ENCODE measurements at places on chromosomes 13 and 19.
A peak's percentile ranks its signal among the peaks of the same experiment; 100 is the strongest.

- DNase-seq, result no peak
Observed at GRCh38 chr13:78193846-78194245, 275.2 kb upstream of the EDNRB start.

DNA sequence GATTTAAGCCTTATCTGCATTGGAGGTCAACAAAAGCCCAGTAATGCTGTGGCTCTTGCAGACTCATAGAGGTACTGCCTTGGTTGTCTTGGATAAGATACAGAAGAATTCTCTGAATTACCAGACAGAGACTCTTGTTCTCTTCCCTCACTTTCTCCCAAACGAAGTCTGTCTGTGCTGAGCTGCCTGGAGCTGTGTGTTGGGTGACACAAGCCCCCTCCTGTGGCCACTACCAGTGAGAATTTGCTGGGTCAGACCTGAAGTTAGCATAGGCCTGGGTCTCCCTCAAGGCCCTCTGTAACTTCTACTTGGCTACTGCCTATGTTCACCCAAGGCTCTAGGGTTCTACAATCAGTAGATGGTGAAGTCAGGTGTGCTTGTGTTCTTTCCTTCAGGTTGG lies 413.0 kb downstream of the PCDH20 start:
- no peak for DNase-seq

- no peak for DNase-seq
Observed at GRCh38 chr13:102128216-102128810, 273.5 kb downstream of the FGF14 start.

DNA sequence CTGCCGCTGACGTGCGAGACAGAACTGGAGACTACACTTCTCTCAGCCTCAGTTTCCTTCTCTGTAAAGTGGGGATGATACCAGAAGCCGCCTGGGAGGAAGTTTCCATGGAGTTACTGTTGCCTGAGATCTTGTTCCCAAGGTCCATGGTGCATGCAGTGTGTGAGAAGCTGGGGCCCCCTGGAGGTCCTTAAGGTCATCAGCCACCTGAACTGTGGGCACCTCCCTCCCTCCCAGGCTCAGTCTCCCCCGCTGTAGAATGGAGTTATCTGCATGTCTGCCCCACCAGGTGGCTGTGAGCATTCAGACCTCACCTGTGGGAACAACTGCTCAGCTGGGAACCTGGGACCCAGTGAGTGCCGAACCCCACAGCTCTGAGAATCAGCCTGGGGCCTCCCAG lies 2.7 kb downstream of the CRX start:
- no peak for DNase-seq

- no peak for DNase-seq
Observed at GRCh38 chr19:4981681-4981958, 12.7 kb downstream of the KDM4B start.

DNA sequence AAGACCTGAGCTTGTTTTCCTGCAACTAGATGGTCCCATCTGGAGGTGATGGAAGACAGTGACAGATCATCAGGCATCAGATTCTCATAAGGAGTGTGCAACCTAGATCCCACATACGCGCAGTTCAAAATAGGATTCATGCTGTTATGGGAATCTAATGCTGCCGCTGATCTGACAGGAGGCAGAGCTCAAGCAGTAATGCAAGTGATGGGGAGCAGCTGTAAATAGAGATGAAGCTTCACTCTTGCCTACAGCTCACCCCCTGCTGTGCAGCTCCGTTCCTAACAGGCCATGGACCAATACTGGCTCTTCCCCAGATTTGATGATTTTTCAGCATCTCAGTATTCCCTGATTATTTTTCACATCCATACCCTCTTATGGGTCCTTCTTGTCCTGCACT lies 208.4 kb upstream of the RXFP2 start:
- no peak for DNase-seq

DNA sequence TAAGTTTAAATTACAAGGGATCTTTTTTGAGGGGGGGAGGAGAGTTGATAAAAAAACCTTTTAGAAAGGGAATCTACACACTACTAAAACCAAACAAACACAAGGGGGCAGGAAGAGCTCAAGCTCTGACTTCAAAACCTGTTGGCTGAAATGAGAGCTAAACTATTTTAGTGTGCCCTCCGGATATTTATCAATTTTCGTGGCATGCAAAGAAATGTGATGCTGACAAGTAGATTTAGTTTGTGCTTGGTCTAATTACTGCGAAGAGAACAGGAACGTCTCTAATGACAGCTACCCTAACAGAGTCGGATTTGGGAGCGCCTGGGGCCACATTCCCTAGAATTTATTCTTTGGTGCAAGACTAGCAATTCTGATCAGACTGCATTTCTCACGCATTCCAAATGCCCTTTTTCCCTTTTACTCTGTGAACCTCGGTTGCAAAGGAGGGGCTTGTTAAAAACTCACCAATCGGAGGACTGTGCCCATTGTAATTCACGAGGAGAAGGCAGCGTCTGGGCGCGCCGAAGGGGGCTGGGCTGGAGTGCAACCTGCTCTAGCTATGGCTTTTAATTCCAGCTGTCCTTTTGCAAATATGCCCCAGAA lies 802 bp upstream of the FREM2 start:
- DNase-seq, result no peak

- peak; percentile 67 for DNase-seq
Observed at GRCh38 chr19:14091081-14091812, 696 bp upstream of the SAMD1 start.

DNA sequence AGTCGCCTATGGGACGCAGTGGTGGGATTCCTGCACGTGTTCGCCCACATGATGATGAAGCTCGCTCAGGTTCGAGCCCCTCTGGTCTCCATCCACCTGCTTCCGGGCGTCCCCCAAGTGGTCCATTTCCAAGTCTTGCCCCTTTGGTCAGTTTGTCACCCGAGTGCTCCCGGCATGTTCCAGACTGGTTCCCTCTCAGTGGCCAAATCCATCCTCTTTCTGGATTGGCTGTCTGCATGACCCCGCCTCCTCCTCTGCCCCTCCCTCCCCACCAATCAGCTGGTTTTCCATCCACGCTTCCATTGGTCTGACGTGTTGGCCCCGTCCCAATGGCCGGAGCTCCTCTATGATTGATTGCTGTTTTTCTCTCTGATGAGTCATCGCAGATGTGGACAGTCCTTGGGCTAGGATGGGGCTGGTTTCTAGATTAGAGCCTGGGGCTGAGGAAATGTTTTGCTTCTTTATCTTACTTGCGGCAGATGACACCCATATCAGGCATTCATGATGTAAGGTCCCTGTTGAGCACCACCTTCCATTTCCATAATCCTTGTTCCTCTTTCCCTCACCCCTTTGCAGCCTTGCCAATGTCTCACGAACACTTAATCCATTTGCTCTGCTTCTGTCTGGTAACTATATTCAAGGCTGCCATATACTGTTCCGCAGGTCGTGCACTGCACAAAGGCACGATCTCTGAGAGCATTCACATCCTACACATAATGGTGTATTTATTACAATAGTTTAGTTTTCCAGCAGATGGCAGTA lies 73.8 kb downstream of the MAP4K1 start:
- DNase-seq, result no peak

GRCh38 chr13:84686973-84687372 lies 804.7 kb upstream of the SLITRK1 start:
- no peak for DNase-seq

GRCh38 chr13:73060251-73061160 lies 1.7 kb downstream of the KLF5 start:
- no peak for DNase-seq

GRCh38 chr13:47190696-47191305 lies 293.9 kb upstream of the HTR2A start:
- DNase-seq, result no peak

DNA sequence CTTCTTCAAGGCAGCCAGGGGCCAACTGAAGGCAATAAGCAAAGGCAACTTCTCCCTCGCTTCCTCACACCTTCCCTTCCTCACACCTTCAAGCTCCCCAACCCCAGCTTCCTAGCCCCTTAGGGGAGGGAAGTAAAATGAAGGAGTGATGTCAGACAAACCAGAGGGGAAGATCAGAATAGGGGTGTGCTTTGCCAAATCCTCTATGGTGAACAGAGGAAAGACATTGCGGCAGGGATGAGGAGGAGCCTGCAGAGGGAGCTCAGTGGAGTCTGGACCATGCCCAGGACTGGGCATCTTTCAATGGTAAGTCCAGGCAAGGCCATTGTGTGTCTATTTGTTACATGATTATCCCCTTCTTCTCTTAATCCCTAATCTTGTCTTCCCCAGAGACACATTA lies 164.0 kb downstream of the TSHZ3 start:
- no peak for DNase-seq

- DNase-seq, result no peak
Observed at GRCh38 chr19:31118986-31119385, 230.2 kb downstream of the TSHZ3 start.

DNA sequence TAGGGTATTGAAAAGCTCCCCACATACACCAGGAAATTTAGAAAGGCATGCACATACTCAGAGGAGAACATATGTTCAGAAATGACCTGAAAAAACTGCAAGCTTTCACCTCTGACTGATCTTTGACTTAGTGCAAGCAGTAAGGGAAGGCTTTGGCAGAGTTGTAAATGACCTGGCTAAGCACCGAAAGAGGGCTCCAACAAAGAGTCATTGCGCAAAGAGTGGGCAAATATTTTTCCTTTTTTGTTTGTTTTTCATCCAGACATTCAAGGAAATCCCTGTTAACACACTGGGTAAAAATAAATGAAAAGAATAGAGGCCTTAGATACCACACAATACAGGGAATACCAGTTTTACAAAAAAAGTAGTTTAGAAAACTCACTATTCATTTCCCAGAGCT lies 5.2 kb upstream of the ZNF233 start:
- DNase-seq, result no peak

GRCh38 chr13:102771298-102772041 lies 2.1 kb downstream of the TEX30 start:
- DNase-seq, result no peak

GRCh38 chr13:20190481-20191310 lies 2.0 kb downstream of the GJB2 start:
- DNase-seq, result no peak

DNA sequence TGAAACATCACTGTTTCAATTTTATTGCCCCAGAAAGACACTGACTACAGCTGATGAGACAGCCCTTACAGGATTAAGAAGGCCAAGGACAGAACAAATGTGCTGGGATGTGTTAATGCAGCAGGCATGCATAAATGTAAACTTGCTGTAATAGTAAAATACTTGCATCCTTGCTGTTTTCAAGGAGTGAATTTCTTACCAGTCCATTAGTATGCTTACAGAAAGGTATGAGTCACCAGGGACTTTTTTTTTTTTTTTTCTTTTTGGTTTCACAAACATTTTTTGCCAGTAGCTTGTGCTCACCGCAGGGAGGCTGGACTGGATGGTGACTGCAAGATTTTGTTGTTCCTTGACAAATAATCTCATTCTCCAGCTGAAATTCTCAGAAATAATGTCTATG lies 55.1 kb downstream of the GPR180 start:
- DNase-seq, result no peak

DNA sequence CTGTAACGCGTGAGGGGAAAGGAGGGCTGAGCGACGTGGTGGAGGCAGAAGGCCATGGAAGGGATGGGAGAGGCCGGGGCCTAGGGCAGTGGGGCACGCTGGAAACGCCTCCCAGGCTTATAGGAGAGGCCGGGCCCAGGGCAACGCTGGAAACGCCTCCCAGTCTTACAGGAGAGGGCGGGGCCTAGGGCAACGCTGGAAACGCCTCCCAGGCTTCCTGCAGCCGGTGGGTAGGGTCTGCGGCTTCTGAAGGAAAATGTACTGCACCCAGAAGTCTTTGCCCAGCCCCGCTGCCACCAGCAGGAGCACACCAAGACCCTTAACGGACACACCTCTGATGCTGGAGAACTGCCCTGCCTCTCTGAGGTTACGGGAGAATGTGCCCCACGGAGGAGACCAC lies 9.1 kb downstream of the CACTIN start:
- DNase-seq, result no peak

DNA sequence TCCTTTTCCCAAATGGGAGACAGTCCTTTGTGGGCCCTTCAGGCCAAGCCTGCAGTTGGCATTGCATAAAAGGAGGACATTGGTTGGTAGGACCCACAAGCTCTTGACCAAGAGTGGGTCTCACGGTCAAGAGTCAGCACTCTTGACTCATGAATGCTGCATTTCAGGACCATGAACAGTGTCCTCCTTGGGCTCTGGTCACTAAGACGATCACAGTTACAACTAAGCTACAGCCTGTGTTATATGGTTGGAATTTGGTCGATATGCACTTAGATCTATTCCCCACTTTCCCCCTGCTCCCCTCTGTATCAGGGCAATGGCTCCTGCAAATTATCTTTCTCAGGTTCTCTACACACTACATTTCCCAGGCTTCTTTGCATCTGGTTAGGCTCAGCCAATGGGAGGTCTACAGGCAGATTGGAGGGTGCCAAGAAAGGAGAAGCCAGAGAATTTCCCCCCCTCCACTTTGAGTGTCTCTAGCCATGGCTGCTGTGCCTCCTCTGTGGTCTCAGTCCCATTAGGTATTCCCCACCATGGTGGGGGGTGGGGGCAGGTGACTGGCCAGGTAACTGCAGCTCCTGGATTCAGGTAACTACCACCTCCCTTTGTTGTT lies 3.1 kb upstream of the OLFM2 start:
- DNase-seq, result no peak

DNA sequence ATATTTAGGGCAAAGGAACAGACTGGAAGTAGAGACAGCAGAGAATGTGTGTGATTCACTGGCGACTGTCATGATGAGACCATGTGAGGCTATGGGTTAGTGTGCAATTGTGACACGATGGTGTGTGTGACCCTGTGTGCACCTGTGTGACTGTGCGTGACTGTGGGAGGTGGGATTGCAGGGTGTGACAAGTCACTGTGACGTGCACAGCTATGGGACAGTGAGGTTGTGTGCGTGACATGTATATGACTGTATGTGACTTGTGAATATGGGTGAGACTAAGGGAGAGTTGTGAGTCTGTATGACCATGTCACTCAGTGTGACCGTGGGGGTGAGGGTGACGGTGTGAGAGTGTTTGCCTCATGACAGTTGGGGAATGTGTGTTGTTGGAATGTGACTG lies 3.4 kb upstream of the GIPR start:
- DNase-seq, result no peak

DNA sequence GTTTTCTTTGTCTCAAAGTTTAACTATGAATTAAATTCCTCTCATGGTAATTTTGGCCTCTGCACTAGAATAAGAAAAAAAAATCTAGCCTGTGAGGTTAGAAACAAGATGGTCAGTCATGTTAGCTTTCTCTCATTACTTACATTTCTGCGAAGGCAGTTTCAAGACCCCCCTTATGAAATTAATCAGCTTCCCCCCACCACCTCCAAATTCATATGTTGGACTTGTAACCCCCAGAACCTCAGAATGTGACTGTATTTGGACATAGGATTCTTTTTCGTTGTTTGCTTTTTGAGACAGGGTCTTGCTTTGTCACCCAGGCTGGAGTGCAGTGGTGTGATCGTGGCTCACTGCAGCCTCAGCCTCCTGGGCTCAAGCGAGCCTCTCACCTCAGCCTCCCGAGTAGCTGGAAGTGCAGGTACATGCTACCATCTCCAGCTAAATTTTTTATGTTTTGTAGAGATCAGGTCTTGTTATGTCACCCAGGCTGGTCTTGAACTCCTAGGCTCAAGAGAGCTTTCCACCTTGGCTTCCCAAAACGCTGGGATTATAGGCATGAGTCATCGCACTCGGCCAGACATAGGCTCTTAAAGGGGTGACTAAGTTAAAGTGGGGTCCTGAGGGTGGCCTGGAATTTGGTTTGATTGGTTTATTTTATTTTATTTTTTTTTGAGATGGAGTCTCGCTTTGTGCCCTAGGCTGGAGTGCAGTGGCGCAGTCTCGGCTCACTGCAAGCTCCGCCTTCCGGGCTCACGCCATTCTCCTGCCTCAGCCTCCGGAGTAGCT lies 1.4 kb downstream of the PLA2G4C start:
- DNase-seq, result no peak

GRCh38 chr19:10018786-10019185 lies 5.5 kb downstream of the RDH8 start:
- no peak for DNase-seq

- no peak for DNase-seq
Observed at GRCh38 chr13:36453516-36453915, 21.2 kb downstream of the CCNA1 start.

All from NK-92 treated with Interleukin-12 subunit alpha and Interleukin-12 subunit beta, amount 100 ng/mL, for 24 hours (cell line).